ENCODE measurements at places on chromosomes 2 and 18.

GRCh38 chr2:13034861-13035260, 318.1 kb downstream of the TRIB2 start:
- DNase-seq = no peak

DNA sequence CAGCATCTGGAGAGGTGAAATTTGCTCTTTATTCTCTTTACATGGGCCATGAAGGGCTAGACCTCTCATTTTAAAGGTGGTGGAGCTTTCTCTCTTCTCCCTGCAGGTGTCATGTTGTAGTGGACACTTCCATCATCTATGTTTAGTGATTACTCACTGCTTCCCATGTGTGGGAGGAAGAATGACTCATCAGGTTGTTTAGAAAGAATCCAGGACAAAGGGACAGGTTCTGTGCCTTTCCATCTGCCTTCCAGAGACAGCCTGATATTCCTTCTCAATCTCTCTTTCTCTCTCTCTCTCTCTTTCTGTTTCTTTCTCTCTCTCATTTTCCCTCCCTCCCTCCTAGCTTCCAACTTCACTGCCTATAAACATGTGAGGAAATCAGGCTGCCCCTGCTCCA, 38.7 kb downstream of the SCG2 start:
- DNase-seq = no peak

- no peak for DNase-seq
These were observed 239.1 kb downstream of the MTX2 start for GRCh38 chr2:176508374-176508773.

GRCh38 chr18:74610051-74610615, 12.5 kb downstream of the ZNF407 start:
- no peak for DNase-seq

DNA sequence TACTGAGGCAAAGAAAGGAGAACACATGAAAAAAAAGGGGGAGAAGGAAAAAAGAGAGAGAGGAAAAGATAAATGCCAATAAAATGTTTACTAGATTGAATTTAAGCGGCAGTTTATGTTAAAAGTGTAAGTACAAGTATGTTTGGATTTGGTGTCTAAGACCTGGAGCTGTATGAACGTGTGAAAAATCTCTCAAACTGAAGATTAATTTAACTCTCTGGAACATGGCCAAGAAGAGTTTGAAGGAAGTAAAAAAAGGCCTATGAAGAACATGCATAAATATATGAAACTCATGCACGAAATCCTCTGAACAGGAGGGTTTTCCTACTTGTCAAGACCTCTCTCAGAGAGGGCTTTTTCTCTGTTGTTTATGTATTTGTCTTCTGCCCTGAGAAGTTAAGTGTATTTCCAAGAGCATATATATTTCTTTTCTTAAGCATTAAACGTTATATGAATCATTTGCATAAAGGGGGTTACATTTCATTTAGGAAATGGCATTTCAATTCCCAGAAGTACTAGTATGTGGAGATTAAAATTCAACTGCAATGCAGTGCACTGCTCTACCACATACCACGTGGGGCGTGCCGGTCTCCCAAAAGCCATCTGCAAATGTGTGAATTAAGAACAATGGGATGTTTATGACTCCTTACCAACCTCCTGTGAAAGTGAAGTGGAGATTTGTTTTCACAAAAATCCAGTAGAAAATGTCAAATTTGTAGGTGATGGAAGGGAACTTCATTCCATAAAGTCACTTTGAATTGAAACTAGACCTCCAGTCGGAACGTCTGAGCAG, 281.1 kb upstream of the TRIB2 start:
- no peak for DNase-seq
